ENCODE measurements at places on chromosomes 4 and X. TPM values are rescaled to one million over a fixed set of nuclear protein-coding genes. Genes with fewer than 3 reads are reported as not detected.

KLHL4 gene
- 1.6 TPM for total RNA-seq

MGARP gene
- total RNA-seq: 52.5 TPM

GAGE12H gene
- total RNA-seq: not detected

ZNF711 gene
- total RNA-seq: 0.13 TPM

PRDM5 gene
- total RNA-seq: 13.1 TPM

ETNPPL gene
- not detected for total RNA-seq

MAGEA3 gene
- not detected for total RNA-seq

BANK1 gene
- 0.06 TPM for total RNA-seq

RFC1 gene
- 55.0 TPM for total RNA-seq

FAM50A gene
- 133 TPM for total RNA-seq

APBB2 gene
- 31.8 TPM for total RNA-seq

IL21 gene
- total RNA-seq: not detected

NWD2 gene
- not detected for total RNA-seq

IGBP1 gene
- total RNA-seq: 67.0 TPM

OR13H1 gene
- total RNA-seq: not detected

NKX3-2 gene
- 0.06 TPM for total RNA-seq

IRAK1 gene
- total RNA-seq: 59.7 TPM

SLC25A53 gene
- total RNA-seq: 10.6 TPM

CASP6 gene
- 27.2 TPM for total RNA-seq

Measured in aortic smooth muscle cell (primary cell).